ENCODE measurements at places on chromosomes 4 and X.

DNA sequence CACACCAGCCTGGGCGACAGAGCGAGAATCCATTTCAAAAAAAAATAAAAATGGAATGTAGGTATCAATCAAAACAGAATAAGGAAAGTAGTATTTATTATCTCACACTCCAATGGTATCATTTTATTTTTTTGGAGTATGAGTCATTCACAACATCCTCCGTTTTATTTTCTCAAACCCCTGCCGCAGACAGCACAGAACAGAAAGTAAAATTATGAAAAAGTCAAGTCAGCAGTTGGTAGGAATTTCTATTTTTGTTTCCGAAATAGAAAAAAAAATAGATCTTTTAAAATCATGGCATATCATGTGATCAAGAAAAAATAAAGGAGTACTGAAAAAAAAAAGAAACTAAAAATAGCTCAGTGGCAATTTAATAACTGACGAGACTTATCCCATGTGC, 490.7 kb upstream of the TENM3 start:
- ATAC-seq, result no peak

- no peak for ATAC-seq
Observed at GRCh38 chrX:115311601-115312001, 22.1 kb downstream of the LUZP4 start.

DNA sequence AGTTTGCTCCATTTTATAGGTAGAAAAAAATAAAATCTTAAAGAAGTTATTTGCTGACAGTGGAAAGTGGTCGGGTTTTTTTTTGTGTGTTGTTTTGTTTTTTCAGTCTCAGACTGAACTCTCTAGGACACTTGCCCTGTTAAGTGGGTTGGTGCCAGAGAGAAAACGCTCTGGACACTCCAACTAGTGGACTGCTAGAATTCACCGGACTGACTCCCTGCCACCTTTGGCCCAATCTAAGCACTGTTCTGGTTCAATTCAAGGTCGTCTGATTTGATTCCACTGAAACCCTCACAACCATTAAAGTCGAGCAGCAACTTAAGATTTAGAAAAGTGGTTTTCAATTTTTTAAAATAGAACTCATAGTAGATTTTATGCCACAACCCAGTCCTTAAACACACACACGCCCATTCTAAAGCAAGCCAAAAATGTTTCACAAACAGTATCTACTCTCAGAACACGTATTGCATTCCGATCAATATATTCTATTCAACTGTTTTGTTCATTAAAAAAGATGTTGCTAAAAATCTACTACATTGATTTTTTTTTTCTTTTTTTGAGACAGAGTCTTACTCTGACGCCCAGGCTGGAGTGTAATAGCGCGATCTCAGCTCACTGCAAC, 27.3 kb downstream of the RWDD4 start:
- ATAC-seq, result no peak

GRCh38 chr4:147347217-147347616, 133.7 kb upstream of the EDNRA start:
- no peak for ATAC-seq

DNA sequence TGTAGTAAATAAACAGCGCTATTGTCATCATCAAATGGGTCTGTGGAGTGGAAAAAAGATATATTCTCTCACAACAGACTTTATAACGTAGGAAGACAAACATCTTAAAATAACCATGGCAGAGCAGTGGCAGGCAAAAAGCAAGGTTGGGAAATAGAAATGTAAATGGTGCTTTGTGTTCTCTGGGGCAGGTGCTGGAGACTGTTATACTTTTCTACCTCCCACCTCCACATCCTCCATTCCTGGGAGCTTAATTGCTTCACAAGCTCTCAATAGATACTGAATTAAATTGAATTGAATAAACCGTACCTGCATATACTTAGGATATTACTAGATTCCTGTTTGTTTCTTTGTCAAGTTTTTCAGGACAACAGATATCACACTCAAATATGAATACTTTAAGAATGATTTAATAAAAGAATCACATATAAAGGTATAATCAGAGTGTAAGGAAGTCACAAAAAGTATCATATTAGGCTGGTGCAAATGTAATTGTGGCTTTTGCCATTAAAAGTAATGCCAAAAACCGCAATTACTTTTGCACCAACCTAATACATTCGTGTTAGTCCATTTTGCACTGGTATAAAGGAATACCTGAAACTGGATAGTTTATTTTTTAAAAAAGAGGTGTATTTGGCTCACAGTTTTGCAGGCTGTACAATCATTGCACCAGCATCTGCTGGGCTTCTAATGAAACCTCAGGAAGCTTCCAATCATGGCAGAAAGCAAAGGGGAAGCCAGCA, 367.3 kb downstream of the GRIA2 start:
- no peak for ATAC-seq

- no peak for ATAC-seq
Observed at GRCh38 chrX:137058339-137059127, 24.7 kb upstream of the GPR101 start.

DNA sequence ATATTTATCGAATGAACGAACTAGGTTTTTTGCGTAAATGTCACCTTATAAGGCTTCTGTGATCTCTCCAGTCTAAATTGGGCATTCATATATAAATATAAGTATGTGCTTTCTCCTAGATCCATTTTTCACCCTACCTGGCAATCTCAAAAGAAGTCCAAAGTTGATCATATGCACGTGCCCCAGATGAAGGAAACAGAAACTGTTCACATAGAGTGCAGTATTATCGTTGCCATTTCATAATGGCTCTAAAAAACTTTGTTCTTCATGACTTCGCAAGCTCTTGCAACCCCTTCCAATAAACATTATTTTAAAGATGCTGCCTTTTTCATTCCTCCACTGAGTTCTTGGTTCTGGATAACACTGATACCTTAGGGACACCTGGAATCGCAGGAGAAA, 708 bp downstream of the INTS12 start:
- ATAC-seq, result no peak

DNA sequence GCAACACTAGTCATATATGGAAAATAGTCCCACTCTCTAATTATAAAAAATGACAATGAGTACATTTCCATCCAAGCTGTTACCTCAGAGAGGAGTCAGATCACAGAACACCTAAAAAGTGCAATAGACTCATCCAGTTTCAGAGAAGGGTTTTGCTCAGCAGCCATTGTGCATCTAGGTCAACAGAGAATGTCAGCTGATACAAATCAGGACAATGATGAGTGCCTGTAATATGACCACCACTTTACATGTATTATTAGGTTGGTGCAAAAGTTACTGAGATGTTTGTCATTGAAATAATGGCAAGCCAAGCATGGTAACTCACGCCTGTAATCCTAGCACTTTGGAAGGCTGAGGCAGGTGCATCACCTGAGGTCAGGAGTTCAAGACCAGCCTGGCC, 164.1 kb upstream of the TTC29 start:
- ATAC-seq, result no peak

GRCh38 chrX:129741880-129742758, 3.3 kb downstream of the XPNPEP2 start:
- no peak for ATAC-seq

DNA sequence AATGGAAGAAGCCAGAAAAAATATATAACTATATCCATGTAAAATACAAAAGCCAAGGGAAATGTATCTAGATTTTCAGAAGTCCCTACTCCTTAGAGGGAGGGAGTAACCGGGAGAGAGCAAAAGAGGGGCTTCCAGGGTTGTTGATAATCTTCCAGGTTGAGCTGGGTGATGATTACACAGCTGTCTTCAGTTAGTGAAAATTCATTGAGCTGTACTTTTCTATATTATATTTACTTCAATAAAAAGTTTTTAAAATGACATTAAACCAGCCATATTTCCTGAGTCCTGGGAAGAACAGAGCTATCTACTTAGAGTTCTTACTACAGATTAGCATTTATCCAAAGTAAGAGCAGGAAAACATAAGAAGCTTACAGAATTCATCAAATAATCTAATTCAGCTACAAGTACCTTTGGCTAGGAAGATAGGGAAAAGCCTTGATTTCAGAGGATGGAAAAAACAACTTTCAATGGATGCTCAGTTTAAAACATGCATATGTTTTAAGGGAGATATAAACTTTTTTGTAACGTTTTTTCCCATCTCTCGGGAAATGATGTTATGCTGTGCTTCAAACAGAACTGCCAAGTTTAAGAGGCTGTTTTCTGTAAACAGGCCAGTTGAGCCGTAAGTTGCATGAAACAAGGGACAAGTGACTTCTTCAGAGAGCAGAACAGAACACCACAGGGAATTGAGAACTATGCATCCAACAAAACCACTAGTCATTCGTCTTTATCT, 204.6 kb downstream of the SCFD2 start:
- ATAC-seq, result no peak

GRCh38 chrX:45735571-45735970, 534.9 kb upstream of the DIPK2B start:
- ATAC-seq, result no peak

GRCh38 chrX:71615954-71616353, 2.4 kb downstream of the CXCR3 start:
- ATAC-seq, result no peak

DNA sequence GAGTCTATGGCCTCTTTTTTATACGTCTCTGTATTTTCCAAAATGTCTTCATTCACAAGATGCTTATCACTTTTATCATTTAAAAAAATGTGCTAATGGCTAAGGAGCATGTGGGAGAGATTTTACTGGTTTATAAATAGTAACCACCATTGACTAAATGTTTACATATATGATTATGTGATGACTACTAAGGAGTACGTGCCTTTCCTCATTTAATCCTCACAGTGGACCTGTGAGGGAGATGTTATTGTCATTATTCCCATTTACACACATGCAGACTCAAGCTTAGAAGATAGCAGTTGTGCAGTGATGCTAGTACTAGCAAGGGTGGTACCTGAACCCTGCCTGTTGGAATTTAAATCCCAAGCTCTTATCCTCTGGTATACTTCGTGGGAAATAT, 2.4 kb downstream of the SRD5A3 start:
- ATAC-seq, result no peak

GRCh38 chr4:107472265-107472948, 247.6 kb downstream of the PAPSS1 start:
- ATAC-seq, result no peak

- no peak for ATAC-seq
Observed at GRCh38 chr4:117691572-117692351, 342.5 kb upstream of the NDST3 start.

GRCh38 chr4:152822323-152822722, 42.6 kb downstream of the ARFIP1 start:
- ATAC-seq, result no peak

- ATAC-seq, result no peak
Observed at GRCh38 chr4:169124661-169125060, 114.6 kb upstream of the CBR4 start.

- no peak for ATAC-seq
Observed at GRCh38 chr4:74608151-74608949, 163.4 kb downstream of the AREG start.

- ATAC-seq, result peak; percentile 38
Observed at GRCh38 chrX:57286507-57287251, at the start of gene FAAH2. TSS of gene FAAH2 (plus strand) at chrX:57286706. CDS start at chrX:57286826, 120 bp downstream.

DNA sequence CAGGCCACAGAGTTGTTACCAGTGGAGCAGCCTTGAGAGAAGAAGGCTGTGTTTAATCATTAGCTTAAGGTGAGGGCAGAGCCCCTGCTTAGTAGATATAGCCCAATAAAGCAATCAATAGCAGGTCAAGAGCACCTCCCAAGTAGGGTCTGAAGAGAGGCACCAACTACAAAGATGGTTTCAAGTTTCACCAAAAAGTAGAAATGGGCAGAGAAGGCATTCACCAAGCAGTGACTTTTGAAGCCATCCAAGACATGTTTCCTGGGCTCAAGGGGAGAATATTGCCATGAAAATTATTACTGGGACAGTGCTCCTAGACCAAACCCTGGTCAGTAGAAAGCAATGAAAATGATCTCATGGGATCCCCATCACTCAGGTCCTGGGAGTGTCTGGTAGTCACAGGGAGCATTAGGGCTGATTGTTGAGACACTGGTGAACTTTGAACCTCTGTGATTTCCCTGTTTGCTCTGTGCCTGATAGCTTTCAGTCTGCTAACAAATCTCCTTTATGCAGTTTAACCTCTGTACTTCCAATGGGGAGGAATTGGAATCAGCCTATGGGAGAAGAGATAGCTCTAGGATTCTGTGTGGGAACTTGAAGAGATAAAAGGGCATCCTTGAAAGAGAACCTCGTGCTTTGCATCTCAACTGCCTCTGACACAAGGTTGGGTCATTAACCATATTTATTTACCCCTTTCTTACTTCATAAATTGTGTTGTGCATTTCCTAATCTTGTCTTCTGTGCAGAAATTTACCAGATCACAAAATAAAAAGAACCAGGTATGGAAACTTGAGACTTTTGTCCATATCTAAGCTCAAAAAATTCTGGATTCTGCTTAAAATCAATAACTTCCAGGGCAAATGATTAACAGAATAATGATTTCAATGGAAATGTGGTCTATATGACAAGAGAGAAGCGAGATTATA, 9.3 kb upstream of the OTC start:
- no peak for ATAC-seq

DNA sequence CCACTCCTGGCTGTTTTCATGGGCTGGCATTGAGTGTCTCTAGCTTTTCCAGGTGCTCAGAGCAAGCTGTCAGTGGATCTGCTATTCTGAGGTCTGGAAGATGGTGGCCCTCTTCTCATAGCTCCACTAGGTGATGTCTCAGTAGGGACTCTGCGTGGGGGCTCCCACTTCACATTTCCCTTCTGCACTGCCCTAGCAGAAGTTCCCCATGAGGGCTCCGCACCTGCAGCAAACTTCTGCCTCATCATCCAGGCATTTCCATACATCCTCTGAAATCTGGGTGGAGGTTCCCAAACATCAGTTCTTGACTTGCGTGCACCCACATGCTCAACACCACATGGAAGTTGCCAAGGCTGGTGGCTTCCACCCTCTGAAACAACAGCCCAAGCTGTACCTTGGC, 13.8 kb downstream of the GLRA3 start:
- ATAC-seq, result no peak

DNA sequence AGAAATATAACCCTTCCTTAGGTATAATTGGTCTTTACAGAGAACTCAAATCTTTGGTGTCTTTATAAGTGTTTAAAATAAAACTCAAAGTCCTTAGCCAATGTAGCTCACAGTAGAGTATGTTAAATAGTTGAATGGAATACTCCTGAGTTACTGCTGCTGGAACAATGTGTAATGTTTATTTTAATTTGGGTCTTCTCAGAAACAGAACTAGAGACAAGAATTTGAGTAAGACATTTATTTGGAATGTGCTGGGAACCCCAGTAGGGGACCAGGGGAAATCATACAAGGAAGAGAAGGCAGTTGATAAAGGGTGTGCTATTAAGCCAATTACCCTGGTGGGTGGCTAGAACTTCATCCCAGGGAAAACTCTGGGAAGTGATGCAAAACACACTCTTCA, 240.4 kb upstream of the LDB2 start:
- ATAC-seq, result no peak

- ATAC-seq, result no peak
Observed at GRCh38 chr4:98338761-98339438, 77.7 kb downstream of the RAP1GDS1 start.

GRCh38 chr4:41856797-41857196, 78.4 kb upstream of the TMEM33 start:
- no peak for ATAC-seq

- ATAC-seq, result no peak
Observed at GRCh38 chr4:71275570-71275969, 63.2 kb upstream of the SLC4A4 start.

GRCh38 chr4:172412851-172413580, 599.8 kb downstream of the GALNTL6 start:
- no peak for ATAC-seq
